Muscle of back (tissue), 13 donors: ENCODE measurements at places on chromosomes 5 and 9.

GRCh38 chr5:76649140-76649539 lies 25.9 kb upstream of the F2RL2 start:
- no peak for DNase-seq

GRCh38 chr5:56478062-56478461 lies 244.9 kb upstream of the ANKRD55 start:
- DNase-seq = no peak

- no peak for DNase-seq
These were observed 15.7 kb downstream of the NUDT12 start for GRCh38 chr5:103546858-103547257.

GRCh38 chr9:14347406-14348122 lies 33.6 kb upstream of the NFIB start:
- peak; percentile 88 for DNase-seq

GRCh38 chr9:134889386-134890154 lies 9.0 kb downstream of the FCN2 start:
- no peak for DNase-seq

DNA sequence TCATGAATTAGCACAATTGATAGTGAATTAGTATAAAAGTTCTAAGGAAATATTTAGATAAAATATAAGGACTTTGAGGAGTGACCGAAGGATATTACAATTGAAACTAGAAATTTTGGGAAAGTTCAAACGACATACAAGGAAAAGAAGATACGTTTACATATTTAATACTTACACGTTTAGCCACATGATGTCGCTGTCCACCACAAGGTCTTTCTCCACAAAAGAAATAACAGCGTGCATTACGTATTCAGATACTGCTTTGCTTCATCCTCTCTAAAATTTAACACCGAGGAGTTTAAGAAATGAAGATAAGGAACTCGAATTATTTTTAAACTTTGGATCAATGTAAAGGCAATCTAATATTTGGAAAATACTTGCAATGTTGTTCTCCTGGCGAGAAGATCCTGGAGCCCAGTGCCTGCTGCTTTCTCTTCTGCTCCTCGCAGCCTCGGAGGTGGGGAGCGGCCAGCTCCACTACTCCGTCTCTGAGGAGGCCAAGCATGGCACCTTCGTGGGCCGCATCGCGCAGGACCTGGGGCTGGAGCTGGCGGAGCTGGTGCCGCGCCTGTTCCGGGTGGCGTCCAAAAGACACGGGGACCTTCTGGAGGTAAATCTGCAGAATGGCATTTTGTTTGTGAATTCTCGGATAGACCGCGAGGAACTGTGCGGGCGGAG lies at the start of gene PCDHA3:
Gene PCDHA3 (plus strand): TSS at position 242 of the 678 bp plus-strand sequence.
- DNase-seq = no peak

DNA sequence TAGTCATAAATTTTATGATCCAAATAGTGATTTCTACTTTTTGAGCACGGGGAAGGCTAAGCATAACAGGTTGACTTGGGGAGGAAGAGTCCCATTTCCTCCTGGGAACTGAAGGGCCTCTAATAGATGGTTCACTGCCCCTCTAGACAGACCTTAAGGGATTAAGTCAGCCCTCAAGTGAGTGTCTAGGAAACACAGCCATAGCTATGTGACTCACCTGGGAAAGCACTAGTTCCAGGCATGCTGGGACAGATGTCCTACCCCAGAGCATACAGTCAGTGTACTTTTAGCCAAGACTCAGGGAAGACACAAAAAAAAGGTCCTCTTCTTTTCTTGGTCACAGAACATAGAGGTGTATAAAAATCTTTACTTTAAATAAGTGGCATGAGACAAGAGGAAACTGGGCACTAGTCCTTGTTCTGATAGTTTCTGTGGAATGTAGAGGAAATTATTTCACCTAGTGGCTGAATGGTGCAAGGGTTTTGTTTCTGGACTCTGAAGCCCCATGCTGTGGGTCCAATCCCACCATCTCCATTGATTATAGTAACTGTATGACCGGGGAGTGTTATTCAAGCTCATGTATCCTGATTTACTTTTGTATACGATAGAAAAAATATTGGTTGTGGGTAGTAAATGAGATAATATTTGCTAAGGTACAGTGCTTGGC lies 86.0 kb downstream of the NREP start:
- DNase-seq = no peak

DNA sequence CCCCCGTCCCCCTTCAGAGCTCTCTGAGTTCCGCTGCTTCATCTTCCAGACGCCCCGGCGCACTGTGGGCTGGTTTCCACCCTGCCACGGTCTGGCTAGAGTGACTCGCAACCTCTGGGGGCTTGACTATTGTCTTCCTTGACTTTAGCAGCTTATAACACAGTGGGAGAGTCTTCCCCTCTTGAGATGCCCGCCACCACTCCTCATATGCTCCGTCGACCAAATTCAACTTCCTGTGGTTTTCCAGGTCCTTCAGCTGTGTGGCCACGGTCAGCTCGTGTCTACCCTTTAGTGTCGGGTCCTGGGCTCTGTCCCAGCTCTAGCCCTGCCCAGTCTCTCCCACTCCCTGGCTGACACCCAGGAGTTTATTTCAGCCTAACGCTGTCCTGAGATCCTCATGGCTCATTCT lies 28.2 kb upstream of the NCS1 start:
- no peak for DNase-seq

DNA sequence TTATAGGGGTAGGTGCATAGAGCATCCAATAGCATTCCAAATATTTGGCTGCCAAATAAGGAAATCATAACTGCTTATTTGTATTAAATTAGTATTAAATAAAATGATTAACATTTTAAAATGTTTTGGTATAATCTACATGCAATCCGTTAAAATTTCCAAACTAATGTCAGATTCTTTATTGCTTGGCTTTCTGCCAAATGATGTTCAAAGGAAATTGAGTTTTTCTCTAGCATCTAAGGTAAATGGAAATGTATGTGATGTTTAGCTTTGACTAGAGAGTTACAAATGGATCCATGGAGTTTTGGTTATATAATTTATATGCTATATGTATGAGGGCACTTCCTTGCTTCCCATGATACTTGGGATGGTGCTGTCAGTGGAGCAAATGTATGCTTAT lies 121.7 kb downstream of the ZCCHC7 start:
- no peak for DNase-seq

DNA sequence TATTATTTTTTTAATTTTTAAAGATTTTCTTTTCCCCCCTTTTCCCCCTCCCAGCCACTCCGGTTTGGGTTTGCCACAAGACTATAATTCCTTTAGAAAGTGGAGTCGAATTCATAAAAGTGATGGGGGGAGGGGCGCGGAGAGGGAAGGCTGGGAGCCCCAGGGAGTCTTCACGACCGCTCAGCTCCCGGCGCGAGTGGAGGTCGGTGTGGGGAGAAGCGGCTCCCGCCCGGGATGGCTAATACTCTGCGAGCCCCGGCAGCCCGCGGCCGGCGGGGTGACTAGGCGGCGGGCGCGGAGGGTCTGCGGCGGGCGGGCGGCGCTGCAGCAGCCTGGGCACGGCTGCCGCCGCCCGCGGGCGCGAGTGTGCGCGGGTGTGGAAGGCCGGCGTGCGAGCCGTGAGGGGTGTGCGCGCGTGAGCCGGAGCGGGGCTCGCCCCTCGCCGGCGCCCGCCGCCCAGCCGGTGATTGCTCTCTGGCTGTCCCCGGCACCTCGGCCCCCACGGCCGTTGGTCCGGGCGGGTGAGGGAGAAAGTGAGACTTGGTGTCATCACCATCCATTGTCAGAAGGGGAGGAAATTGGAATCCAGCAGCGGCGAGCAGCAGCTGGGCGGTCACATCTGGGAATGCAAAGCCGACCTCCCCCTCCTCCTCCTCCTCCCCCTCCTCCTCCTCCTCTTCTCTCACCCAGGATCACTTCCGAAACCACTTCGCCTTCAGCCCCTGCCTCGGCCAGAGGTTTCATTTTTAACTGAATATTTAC lies at the start of gene PARP8:
Gene PARP8 (plus strand): TSS at position 377 of the 762 bp plus-strand sequence. CDS start 459 bp downstream, outside the sequence.
- peak; percentile 85 for DNase-seq

- DNase-seq = no peak
These were observed 50.8 kb downstream of the ADAMTS12 start for GRCh38 chr5:33840927-33841547.

- DNase-seq = no peak
These were observed 27.6 kb downstream of the IL7R start for GRCh38 chr5:35884191-35884769.

DNA sequence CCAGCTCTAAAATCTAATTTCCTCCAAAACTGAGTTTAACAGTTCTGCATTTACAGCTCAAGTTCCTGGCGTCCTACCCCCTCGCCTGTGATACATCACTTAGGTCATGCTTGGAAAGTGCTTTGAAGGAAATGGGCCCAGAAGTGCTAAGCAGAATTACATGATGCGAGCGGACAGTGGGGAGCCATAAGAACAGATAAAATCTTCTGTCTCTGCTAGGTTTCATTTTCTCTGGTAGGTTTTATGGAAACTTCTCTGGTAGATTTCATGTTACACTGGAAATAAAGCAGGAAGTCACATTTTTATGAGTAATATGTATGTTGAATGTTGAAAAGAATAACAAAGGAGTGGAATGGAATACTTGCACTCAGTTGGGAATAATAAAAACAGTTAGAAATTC lies 138.3 kb downstream of the ZDHHC21 start:
- DNase-seq = peak; percentile 64

DNA sequence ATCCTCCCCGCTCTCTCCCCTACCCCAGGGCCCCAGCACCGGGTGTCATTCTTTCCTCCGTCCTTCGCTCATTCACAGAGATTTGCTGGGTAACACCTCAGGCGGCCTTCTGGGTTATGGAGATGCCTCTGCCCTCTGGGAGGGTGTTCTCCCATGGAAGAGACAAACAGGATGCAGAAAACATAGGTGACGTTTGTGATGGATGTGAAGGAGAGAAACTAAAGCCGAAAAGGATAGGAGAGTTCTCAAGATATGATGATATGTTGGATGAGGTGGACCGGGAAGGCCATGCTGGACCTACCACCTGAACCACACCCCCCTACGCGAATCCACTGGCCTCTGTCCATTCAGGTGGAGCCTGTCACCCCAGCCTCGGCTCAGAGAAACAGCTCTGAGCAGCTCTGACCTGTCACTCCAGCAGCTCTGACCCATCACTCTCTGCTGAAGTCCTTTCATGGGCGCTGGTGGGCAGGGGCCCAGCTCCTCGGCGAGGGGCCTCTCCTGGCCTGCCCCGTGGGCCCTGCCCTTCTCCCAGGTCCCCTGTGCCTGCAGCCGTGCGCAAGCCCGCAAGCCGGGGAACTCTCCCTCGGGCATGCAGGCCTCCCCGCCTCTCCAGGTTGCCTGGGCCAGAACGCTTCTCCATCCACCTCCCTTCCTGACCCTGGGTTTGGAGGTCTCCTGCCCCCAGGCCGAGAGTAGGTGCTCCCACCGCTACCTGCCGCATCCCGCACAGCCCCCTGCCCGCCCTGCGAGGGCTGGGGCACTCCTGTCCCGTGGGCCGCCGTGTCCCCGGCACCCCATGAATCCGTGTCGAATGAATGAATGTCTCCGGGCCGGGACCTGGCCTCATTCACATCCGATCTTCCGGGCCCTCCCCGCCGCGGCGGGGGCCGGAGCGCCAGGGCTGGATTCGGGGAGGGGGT lies 717 bp upstream of the NCS1 start:
- peak; percentile 30 for DNase-seq

- no peak for DNase-seq
These were observed 7.3 kb upstream of the NR4A3 start for GRCh38 chr9:99814359-99814758.

DNA sequence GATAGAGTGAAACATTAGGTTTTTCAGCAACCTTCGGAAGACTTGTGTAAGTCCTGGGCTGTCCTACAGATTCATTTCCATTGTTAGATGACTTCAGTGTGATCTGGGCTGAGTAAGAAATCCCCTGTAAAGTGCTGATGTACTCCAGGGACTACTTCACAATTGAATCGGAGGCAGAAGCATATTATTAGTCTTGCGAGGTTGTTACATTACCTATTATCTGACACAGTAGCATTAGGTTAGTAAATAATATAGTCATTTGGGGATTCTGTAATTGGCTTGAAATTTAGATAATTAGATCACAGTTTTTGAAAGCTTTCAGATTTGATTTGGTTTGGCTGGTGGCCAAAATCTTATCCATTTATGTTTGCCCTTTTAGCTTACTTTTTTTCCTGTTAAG lies 62.4 kb downstream of the DMRT1 start:
- DNase-seq = no peak

- no peak for DNase-seq
These were observed 19.4 kb downstream of the CHD1 start for GRCh38 chr5:98909363-98909762.

DNA sequence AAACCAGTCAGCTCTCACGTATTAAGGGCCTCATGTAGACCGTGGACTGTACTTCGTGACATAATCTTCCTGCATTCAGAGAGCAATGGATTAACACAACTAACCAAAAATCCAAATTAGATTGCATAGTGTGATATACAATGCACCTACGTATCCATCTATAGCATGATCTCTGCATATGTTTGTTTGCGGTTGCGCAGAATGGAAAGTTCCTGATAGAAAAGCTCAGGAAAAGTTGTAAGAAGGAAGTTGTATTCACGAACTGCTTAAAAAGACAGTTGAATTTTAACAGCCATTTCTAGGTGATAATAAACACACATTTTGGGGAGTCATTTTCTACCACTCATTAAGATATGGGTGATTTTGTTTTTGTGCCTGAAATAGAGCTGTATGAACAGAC lies 869.0 kb downstream of the TLE4 start:
- no peak for DNase-seq

DNA sequence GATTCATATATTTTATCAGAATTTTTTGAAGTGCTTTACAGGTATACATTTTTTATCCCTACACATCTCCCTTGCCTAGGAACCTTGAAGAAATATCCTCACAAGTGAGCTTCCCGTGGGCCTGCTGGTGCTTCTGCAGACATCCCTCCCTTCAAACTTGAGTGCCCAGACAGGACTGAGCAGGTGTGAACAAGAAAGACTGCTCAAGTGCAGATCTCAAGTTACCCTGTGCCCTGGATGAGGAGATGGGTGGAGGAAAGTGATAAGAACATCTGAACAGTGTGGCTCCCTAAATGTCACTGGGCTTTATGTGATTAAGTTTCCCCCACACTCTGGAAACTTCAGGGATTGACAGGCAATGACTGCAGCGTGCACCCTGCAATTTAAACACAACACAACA lies 209.8 kb downstream of the TLE1 start:
- DNase-seq = no peak

- no peak for DNase-seq
These were observed 1162.9 kb upstream of the WWC1 start for GRCh38 chr5:167128581-167128980.

GRCh38 chr9:14320271-14321181 lies 6.6 kb upstream of the NFIB start:
- peak; percentile 92 for DNase-seq

DNA sequence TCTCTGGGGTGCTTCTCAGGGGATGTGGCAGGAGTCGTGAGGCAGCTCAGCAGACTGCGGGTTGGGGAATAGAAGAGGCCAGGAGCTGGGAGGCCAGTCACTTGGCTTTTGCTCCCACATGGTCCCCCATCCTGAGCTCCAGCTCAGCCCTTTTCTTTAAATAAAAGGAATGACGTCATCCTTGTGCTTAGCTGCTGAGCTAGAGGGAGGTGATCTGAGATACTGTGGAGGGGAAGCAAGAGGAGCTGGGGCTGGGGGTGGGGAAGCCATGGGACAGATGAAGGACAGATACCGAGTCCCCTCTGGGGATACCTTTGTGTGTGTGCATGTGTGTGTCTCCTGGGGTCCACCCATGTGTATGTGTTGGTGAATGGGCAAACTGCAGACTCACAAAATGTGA lies 89.0 kb upstream of the ARAP3 start:
- no peak for DNase-seq

- DNase-seq = no peak
These were observed 420.1 kb upstream of the MEF2C start for GRCh38 chr5:89303033-89303480.

- DNase-seq = no peak
These were observed 151.4 kb upstream of the DAP start for GRCh38 chr5:10912435-10912834.

GRCh38 chr5:94670726-94671125 lies 52.3 kb downstream of the SLF1 start:
- no peak for DNase-seq
